ENCODE measurements at places on chromosomes 4 and X. TPM values are rescaled to one million over a fixed set of nuclear protein-coding genes. Genes with fewer than 3 reads are reported as not detected.

The TMEM35A gene
- not detected for total RNA-seq

The CPLX1 gene
- 0.13 TPM for total RNA-seq

The EFHC2 gene
- total RNA-seq = 0.18 TPM

The CENPVL3 gene
- not detected for total RNA-seq

The SERTM2 gene
- total RNA-seq = not detected

The UBQLN2 gene
- 31.6 TPM for total RNA-seq

The YY2 gene
- total RNA-seq = 2.0 TPM

The ZCCHC18 gene
- 2.9 TPM for total RNA-seq

The AFM gene
- total RNA-seq = not detected

The ANXA10 gene
- not detected for total RNA-seq

The XPNPEP2 gene
- total RNA-seq = 0.29 TPM

The ARAP2 gene
- total RNA-seq = 49.7 TPM

The NLGN4X gene
- total RNA-seq = not detected

The MAGEC2 gene
- not detected for total RNA-seq

The GDPD2 gene
- 0.09 TPM for total RNA-seq

DNA sequence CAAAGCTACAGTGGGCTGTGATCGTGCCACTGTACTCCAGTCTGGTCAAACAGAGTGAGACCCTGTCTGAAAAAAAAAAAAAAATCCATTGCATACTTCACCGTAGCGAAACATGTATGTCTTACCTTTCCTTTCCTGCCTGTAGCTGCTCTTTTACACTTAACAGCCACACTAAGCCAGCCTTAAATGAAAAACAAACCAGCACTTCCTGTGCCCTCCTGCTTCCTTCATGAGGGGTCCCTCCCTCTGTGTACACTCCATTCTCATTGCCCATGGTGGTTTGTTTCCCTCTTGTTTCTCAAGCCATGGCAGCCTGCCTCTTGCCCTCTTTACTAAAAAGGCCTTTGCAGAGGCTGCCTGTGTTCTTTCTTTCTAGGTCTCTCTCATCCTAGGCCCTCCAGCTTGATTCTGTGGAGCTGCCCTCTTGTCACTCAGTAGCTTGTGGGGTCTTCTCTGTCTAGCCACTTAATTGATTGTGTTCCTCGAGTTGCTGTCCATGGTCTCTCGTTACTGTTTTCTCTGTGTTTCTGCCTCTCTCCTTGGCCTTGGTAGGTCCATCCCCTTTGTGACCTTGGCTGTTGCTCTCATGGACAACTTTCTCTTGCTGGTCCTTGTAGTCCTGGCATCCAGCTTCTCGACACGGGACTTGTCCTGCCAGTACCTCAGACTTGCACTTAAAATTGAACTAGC lies 52.1 kb upstream of the MSANTD1 start:
- no peak for DNase-seq

- DNase-seq = no peak
These were observed 79.9 kb downstream of the AMOT start for GRCh38 chrX:112760697-112761096.

- no peak for DNase-seq
These were observed 3.0 kb upstream of the PCGF3 start for GRCh38 chr4:702618-703048.

DNA sequence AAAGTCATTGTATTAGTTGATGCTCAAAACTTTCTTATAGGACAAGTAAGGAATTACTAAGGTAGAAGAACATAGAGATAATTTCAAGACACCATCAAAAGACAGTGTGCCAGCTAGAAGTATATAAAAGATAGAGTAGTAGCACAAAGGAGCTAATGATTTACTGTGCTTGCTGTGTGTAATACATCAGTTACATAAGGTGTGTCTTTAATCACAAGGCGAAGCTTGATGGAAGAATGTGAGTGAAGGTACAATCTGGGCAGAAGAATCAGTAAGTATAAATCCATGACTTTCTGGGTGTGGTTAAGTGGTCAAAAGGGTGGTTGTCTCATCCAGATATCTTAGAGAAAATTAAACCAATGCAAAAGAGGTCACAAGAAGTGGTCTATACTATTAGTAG lies 95.1 kb upstream of the BOD1L1 start:
- DNase-seq = no peak

GRCh38 chrX:137031039-137031438 lies 2.8 kb downstream of the GPR101 start:
- no peak for DNase-seq

GRCh38 chr4:124632439-124632838 lies 80.1 kb downstream of the ANKRD50 start:
- DNase-seq = no peak

GRCh38 chr4:186772936-186773487 lies 49.4 kb upstream of the FAT1 start:
- DNase-seq = no peak

- no peak for DNase-seq
These were observed 687 bp upstream of the ZNF275 start for GRCh38 chrX:153333266-153333665.

DNA sequence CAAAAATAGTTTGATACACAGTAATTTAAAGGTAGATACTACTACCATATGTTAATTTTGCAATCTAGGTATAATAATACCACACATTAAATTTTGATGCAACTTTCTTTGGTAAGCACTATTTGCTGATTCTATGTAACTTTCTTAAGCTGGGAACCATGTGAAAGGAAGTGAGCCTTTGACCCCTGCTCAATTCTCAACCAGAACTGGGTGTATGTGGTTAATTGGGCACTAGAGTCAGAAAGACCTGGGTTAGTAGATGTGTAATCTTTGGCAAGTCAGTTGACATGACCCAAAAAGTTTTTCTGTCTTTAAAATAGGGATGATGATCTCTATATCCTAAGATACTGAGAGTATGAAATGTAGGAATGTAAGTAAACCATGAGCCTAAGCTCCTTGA lies 22.4 kb downstream of the TLR2 start:
- DNase-seq = no peak

GRCh38 chr4:12421364-12421763 lies 992.7 kb upstream of the HS3ST1 start:
- DNase-seq = no peak

GRCh38 chr4:175776217-175776616 lies 35.8 kb downstream of the GPM6A start:
- DNase-seq = no peak

DNA sequence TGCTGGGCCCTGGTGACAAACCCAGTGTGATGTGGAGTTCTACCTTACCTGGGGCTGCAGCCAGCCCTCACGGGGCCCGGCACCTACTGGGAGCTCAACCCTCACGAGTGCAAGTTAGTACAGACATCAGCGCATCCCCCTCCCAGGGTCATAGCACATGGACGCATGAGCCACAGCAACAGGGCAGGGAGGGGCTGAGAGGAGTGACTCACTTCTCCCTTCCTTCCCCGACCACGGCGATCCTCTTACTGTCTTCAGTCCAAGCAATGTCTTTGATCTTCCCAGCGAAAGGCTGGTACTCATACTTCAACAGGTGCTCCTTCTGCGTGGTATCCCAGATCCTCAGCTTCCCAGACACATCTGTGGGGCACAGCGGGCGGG lies 17.8 kb downstream of the WDR1 start:
- DNase-seq = peak; percentile 29

- DNase-seq = no peak
These were observed 76.7 kb downstream of the FHIP1A start for GRCh38 chr4:151485541-151486131.

DNA sequence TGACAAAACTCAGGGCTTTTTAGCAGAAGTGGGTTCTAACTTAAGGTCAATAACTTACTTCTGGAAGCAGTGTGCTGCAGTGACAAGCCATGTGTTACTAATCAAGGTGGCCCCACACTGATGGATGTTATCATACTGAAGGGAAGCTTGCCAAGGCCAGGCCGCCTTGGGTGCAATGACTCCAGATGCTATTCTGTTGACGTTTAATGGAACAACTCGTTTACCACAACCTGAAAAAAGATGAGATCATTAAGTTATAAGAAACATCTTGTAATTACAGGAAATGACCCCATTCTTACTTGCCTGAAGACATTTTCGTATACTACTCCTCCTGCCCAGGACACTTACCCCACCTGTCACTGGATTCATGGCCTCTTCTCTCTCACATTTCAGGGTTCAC lies 38.9 kb upstream of the TMPRSS11D start:
- DNase-seq = no peak

- DNase-seq = no peak
These were observed 589 bp upstream of the NEUROG2 start for GRCh38 chr4:112516471-112517066.

- DNase-seq = no peak
These were observed 285.2 kb upstream of the GATB start for GRCh38 chr4:152045807-152046571.

DNA sequence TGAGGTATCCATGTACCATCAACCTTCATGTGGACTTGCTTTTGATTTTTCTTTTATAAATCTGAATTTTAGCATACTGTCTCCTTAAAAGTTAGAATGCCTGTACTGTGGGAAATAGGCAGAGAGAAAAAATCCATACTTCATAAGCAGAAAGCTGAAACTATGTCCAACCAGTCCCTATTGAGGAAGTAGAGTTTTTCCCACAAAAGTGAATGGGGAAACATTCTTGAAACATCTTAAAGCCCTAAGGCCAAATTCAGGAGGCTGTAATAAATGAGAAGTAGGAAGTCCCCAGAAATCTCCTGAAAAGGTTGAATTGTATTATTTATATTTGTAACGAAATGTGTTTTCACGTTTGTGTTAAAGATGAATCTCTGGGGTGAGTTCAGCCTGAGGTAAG lies 56.3 kb downstream of the ENOX2 start:
- no peak for DNase-seq

GRCh38 chr4:137949746-137950145 lies 292.4 kb downstream of the SLC7A11 start:
- DNase-seq = no peak

DNA sequence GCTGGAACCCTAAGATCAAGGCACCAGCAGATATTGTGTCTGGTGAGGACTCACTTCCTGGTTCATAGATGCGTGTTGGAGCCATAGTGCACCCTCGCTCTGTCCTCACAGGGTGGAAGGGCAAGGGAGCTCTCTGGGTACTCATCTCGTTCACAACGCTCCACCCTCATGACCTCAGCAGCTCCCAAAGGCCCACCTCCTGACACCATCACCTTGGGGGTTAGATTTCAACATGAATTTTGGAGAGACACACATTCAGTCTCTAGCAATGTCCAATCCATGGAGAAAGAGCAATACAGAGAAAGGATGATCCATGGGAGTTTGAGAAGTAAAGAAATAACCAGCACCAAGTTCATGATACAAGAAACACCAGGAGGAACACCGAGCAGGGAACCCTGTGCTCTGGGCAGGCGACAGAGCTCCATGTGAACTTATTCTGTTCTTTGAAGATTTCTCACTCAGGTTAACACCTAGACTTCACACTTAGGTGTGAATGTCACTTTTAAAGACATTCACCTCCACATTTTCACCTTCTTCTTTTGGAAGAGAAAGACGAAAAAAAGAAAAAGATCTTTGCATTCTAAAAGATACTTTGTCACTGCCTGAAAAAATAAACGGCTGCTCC lies 171.8 kb upstream of the FAM9B start:
- DNase-seq = no peak

- no peak for DNase-seq
These were observed 10.7 kb downstream of the TIMM8A start for GRCh38 chrX:101337776-101338271.

- no peak for DNase-seq
These were observed 219.5 kb downstream of the DHX15 start for GRCh38 chr4:24364852-24365251.

DNA sequence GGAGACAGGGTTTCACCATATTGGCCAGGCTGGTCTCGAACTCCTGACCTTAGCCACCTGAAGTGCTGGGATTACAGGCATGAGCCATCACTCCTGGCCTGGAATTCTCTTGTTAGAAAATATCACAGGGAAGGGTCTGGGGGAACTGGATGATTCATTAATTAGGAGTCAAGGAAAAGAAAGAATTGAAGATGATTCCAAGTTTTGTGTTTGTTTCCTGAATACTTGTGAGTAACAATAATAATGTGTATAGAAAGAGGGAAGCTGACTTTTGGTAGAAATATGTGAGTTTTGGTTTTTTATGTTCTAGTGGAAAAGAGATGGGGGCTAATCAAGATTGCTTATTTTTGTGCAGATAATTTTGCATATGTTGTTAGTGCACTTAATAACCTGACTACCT lies 77.3 kb upstream of the CLNK start:
- DNase-seq = no peak

- no peak for DNase-seq
These were observed 60.9 kb downstream of the GK start for GRCh38 chrX:30714138-30714537.

DNA sequence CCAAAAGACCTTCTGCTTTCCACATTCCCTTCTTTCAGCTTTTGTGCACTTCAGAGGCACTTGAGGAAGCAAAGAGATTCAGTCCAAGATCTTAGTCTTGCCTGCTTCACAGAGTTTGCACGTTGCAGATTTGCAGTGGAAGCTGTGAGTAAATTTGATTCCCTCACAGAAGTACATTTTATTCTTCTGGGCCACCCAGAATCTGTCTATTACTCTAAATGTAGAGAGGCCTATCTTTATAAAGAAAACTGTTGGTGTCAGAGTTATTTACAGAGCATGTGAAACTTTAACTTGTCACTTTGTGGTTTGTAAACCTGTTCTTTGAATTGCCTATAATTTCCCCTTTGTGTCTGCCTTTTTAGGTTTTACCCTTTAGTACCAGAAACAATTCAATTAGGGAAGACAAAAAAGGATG lies 15.5 kb downstream of the SPRY1 start:
- DNase-seq = no peak

DNA sequence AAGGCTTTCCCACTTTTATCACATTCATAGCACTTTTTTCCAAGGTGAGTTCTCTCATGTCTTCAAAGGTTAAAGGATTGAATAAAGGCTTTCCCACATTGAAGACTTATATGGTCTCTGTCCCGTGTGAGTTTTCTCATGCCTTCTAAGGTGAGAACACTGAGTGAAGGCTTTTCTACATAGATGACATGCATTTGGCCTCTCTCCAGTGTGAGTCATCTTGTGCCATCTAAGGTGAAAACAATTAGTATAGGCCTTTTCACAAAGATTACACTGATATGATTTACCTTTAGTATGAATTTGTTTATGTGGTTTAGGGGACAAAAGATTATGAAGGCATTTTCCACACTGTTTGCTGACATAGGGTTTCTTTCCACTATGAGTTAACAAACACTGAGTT lies 21.2 kb downstream of the USP17L30 start:
- no peak for DNase-seq

DNA sequence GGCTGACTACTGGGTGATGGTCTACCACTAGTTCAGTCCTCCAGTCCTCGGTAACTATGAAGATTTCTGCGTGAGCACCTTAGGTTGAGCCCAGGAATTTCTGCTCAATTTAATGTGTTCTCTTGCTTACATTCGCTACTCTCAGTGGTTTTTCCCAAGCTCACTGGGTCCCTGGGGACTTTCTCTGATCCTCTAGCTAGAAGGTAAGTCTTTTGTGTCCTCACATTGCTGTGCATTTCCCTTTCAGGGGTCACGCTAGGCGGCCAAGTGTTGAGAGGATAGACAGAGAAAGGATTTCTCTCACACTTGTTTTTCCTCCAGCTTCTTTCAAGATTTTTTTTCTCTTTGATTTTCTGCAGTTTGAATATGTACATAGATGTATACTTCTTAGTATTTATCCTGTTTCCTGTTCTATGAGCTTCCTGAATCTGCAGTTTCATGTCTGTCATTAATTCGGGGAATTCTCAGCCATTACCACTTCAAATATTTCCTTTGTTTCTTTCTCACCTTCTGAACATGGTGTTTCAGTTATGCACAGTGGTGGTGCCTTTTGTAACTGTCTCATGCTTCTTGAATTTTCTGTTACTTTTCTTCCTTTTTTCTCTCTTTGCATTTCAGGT lies 17.5 kb downstream of the MAGEA9 start:
- DNase-seq = no peak

GRCh38 chr4:184902550-184902949 lies 76.8 kb upstream of the ACSL1 start:
- DNase-seq = no peak
